ENCODE measurements at places on chromosomes 7 and 10. TPM values are rescaled to one million over a fixed set of nuclear protein-coding genes. Genes with fewer than 3 reads are reported as not detected.
A peak's percentile ranks its signal among the peaks of the same experiment; 100 is the strongest.

DNA sequence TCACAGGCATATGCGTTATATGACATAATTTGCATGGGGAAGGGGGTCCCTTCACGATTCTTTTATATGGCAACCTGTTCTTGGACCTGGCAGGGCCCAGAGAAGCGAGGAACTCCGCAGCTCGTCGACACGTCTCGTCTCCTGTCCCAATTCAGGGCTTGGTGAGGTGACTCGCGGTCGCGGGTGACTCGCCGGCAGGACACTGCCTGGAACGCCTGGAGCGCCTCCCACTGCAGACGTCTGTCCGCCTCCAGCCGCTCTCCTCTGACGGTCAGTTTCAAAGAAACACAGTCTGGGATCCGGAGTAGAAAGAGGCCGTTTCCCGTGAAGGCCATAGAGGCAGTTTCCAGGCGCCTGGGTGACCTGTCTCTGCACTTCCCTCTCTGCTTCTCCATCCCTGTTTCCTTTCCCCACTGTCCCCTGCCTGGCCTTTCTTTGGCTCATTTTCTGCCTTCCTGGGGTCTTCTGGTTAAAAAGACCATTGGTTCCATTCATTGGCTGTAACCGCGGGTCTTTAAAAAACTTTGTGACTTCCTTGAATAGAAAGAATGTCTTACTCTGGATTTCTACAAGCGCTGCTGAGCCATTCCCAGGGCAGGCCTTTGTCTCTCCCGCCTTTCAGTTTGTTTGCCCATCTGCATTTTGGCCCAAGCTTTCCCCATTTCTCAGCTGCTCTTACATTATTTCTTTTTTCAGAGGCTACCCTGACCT is 1.2 kb downstream of the UPP1 start:
- peak overlapping the region; percentile 57 for H3K27ac ChIP-seq
- DNase-seq, result peak; percentile 83
- peaks cover 12% of the 10 kb centered on the region for H3K36me3 ChIP-seq
- no peaks in the 10 kb centered on the region for H3K27me3 ChIP-seq
- H3K4me3 ChIP-seq, result peak overlapping the region; percentile 80
- peaks cover 78% of the 10 kb centered on the region for H3K4me1 ChIP-seq

DNA sequence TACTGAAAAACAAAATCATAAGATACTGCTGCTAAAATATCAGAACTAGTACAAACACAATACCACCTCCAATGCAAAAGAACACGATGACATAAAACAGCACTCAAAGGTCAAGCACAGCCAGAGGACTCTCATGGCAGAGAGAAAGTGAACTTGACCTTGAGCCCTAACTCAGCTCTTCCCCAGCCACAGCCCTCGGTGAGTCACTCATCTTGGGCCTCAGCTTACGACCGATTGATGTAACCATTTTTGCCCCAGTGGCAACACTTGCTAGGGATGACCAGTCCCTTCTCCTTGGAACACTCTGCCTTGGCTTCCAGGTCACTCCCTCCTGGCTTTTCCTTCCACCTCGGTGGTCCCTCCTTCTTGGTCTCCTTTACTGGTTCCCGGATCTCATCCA is 77.8 kb downstream of the JAZF1 start:
- DNase-seq, result no peak
- H3K36me3 ChIP-seq, result peaks cover 6% of the 10 kb centered on the region
- H3K4me3 ChIP-seq, result no peak overlapping the region
- no peaks in the 10 kb centered on the region for H3K27me3 ChIP-seq
- peaks cover 53% of the 10 kb centered on the region for H3K4me1 ChIP-seq

DNA sequence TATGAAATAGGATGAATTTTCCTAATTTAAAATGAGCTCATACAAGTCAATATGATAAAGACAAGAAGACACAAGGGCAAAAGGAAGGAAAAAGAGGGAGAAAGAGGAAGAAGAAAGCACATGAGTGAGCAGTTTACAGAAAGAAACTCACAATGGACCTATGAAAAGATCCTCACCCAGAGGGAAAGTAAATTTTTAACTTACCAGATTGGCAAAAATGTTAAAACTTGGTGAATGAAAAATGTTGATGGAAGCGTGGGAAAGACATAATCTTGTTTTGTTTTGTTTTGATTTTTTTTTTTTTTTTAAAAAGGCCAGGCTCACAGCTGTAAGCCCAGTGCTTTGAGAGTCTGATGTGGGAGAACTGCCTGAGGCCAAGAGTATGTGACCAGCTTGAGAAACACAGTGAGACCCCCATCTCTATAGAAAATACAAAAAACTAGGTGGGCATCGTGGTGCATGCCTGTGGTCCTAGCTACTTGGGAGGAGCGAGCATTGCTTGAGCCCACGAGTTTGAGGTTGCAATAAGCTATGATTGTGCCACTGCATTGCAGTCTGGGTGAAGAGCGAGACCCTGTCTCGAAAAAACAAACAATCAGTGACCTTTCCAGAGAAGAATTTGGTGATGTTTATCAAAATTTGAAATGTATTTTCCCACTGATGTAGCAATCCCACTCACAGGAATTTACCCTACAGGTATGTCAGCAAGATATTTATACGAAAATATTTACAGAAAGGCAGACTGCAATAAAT is 152.9 kb upstream of the ASAH2 start:
- no peaks in the 10 kb centered on the region for H3K27me3 ChIP-seq
- no peak overlapping the region for H3K4me3 ChIP-seq
- H3K4me1 ChIP-seq, result peaks cover 14% of the 10 kb centered on the region
- H3K27ac ChIP-seq, result peak overlapping the region; percentile 39

GRCh38 chr10:70976063-70976695 is 87.8 kb upstream of the PCBD1 start:
- peaks cover 56% of the 10 kb centered on the region for H3K27me3 ChIP-seq
- no peaks in the 10 kb centered on the region for H3K4me1 ChIP-seq
- DNase-seq, result no peak
- no peak overlapping the region for H3K27ac ChIP-seq
- no peaks in the 10 kb centered on the region for H3K36me3 ChIP-seq

The LLCFC1 gene
- not detected for total RNA-seq
